Activated CD8-positive, alpha-beta memory T cell treated with anti-CD3 and anti-CD28 coated beads for 1 hour (primary cell): ENCODE measurements at places on chromosomes 12 and 14.

DNA sequence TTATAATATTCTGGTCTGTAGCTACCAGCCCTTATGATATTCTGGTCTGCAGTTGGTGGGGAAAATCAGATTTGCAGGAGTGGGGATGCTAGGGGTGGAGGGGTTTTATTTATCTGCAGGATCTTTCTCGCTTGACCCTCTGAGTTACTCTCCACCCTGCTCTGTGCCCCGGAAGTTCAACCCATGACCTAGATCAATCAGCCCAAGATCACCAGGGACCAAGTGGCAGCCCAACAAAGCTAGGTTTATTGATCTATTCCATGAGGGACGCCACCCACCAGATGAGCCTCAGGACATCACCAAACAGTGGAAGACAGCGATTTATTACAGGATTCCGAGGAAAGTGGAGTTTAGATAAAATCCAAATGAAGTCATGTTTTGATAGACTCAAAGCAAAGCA, 25.8 kb upstream of the C12orf76 start:
- DNase-seq: no peak

- no peak for DNase-seq
Observed at GRCh38 chr12:31521964-31522363, 69.0 kb downstream of the DENND5B start.

DNA sequence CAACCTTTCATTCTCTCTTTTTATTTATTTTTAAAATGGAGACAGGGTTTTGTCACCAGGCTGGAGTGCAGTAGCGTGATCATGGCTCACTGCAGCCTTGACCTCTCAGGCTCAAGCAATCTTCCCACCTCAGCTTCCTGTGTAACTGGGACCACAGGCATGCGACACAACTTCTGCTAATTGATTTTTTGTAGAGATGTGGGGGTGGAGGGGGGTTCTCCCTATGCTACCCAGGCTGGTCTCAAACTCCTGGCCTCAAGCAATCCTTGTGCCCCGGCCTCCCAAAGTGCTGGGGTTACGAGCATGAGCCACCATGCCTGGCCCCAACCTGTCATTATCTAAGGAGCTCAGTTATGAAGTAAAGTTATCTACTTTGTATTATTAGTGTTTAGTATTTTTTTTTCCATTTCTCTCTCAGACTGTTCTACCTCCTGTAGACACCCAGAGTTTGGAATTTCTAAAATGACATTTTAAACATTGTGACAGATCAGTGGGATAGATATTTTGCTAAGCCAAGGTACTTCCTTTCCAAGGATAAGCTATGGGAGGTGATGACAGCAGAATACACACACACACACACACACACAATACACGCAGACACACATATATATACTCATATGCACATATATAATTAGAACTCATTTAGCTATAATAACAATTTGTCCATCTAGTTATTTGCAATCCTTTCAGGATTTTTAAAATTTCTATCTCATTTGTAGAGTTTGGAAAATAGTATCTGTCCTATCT, 2.1 kb upstream of the USP44 start:
- DNase-seq: no peak

DNA sequence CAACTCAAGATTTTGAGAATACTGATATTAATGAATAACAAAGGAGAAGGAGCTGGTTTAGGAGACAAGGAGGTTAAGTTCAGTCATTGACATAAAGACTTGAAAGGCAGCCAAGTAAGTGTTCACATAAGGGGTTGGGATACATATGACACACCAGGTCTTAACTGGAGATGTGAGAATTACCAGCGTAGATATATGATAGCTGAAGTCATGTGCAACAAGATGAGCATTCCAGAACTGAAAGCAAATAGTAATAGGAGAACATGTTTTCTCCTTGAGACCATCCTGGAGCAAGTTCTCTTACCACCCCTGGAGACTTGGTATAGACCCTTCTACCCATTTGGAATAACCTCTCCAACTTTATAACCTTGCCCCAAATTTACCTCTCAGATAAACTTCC, 43.3 kb upstream of the NPFF start:
- no peak for DNase-seq

DNA sequence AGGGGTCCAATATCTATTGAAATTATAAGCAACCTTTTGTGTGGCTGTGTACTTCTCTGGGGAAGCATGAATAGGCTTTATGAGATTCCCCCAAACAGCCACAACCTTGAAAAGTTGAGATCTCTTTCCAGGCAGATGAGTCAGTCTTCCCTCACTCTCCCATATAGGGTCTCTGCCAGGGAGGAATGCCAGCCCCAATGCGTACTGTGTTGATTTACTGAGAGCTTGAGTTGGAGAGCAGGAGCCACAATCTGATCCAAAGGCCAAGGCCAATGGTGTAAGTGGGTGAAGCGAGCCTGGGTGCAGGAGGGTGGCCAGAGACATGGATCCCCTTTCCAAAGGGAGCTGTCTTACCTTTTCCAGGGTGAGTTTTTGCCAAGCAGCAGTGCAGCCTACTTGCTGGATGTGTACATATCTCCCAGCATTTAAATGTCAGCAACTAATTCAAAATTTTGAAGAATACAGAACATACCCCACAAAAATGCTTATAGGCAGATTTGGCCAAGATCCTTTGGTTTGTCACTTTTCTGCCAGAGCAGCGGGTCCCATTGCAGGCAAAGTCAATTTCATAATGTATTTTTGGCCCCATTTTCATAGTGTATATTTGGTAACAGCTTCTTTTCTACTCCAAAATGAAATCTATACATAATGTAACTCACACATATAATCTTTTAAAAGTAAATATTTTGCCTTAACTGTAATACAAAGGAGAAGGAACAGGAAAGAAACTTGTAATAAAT, 88.2 kb downstream of the TBC1D30 start:
- DNase-seq: no peak

- no peak for DNase-seq
Observed at GRCh38 chr14:102878970-102879460, 43.4 kb upstream of the AMN start.

- DNase-seq: no peak
Observed at GRCh38 chr14:32633930-32634329, 304.7 kb upstream of the NPAS3 start.

- no peak for DNase-seq
Observed at GRCh38 chr12:40262657-40263056, 37.9 kb downstream of the LRRK2 start.

- no peak for DNase-seq
Observed at GRCh38 chr14:103705504-103706284, 9.6 kb downstream of the XRCC3 start.

- DNase-seq: no peak
Observed at GRCh38 chr14:104111301-104112112, 26.0 kb downstream of the ASPG start.

GRCh38 chr12:8648576-8649205, 13.9 kb downstream of the MFAP5 start:
- DNase-seq: no peak

- no peak for DNase-seq
Observed at GRCh38 chr12:76784600-76785051, 20.7 kb downstream of the ZDHHC17 start.

DNA sequence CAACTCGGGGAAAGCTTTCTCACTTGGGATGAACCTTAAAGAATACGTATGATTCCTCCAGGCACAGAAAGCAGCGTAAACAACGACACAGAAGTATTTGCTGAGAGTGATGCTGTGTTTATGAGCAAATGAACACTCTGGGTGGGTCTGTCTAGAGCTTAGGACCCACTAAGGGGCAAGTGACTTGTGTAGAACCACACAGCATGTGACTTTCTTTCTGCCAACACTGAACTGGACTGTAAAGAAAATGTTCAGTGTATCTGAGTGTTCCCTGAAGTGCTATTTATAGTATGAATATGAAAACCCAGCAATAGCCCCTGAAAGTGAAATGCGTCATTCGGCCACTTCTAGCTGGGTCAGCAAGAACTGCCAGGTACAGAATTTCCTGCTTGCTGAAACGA, 78.5 kb downstream of the ST8SIA1 start:
- no peak for DNase-seq

GRCh38 chr12:99009654-99010296, 364.7 kb downstream of the APAF1 start:
- no peak for DNase-seq

- DNase-seq: no peak
Observed at GRCh38 chr12:121581686-121582429, 1.0 kb upstream of the KDM2B start.

DNA sequence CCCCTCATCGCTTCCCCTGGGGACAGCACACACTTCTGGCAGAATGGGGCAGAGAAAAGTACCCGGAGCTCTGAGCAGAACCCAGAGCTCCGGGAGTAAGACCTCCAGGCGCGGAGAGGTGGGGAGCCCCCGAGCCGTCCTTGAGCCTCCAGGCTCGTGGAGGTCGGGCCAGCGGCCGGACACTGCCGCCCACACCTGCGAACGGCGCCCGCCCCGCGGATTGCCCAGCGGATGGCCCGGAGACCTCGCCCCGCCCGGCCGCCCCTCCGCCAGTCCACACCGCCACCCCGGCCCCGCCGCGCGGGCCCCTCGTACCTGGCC, 344 bp downstream of the SPTLC2 start:
- no peak for DNase-seq

GRCh38 chr12:46915836-46916235, 90.0 kb upstream of the SLC38A4 start:
- DNase-seq: no peak

DNA sequence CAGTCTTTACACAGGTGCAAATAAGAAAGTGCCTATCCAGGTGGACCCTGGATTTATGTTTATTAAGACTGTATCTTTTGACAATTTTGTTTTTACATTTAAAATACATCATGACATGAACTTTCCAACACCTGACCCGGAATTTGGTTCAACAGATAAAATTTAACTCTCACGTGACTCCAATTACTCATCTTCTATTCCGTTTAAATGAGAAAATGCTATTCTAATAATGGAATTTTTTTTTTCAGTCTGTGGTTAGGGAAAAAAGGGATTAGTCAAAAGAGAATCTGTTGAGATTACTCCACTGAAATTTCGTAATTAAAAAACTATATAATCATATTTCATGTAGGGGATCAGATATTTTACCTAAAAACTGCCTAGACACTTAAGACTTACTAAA, 11.1 kb downstream of the VPS37B start:
- DNase-seq: no peak

GRCh38 chr12:2411616-2412304, 359.0 kb downstream of the CACNA1C start:
- no peak for DNase-seq

DNA sequence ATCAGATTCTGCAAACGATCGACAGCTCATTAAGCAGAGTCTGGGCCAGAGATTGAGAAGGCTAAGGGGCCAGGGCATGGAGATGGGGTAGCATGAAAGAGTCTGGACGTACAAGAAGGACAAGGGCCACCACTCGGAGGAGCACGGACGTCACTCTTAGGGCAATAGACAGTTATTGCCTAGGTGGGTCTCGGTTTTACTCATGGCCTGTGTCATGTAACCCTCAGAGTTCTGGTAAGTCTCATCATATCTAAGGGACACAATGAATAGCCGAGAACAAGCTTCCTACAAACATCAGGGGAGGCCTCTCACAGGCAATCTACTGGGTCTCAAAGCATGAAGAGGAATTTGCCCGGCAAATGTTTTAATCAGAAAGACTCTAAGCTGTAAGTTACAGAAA, 30.4 kb upstream of the ITPK1 start:
- no peak for DNase-seq

DNA sequence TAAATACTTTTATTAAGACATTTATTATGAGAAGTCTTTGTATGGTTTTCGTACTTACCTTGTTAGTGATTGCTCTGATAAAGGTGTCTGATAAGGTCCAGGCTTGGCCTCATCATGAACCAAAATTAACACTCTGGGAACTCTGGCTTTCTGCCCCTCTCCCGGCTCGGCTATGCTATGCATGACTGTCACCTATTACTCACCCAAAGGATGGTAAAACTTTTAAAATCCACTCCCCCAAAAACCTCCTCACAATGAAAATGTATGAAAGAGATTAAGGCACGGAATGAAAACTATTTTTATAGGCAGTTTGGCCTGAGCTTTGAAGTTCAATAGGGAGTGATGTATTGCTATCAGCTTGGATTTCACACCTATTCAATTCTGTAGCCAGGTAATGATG, 217.3 kb upstream of the TBX3 start:
- DNase-seq: no peak

DNA sequence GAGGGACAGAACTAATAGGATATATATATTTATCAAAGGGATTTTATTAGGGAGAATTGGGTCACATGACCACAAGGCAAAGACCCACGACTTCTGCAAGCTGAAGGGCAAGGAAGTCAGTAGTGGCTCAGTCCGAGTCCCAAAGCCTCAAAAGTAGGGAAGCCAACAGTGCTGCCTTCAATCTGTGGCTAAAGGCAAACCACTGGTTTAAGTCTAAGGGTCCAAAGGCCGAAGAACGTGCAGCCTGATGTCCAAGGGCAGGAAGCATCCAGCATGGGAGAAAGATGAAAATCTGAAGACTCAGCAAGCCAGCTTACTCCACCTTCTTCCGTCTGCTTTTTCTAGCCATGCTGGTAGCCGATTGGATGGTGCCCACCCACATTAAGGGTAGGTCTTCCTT, 157.9 kb upstream of the CRY1 start:
- no peak for DNase-seq
